ENCODE measurements at places on chromosomes 7 and 10.

- DNase-seq, result peak; percentile 75
Measured at GRCh38 chr10:102229810-102230263, 3.7 kb downstream of the ELOVL3 start.

- peak; percentile 61 for DNase-seq
Measured at GRCh38 chr10:48517911-48518811, 86.7 kb downstream of the ARHGAP22 start.

GRCh38 chr7:6422926-6423632 lies 24.7 kb downstream of the DAGLB start:
- DNase-seq, result no peak

DNA sequence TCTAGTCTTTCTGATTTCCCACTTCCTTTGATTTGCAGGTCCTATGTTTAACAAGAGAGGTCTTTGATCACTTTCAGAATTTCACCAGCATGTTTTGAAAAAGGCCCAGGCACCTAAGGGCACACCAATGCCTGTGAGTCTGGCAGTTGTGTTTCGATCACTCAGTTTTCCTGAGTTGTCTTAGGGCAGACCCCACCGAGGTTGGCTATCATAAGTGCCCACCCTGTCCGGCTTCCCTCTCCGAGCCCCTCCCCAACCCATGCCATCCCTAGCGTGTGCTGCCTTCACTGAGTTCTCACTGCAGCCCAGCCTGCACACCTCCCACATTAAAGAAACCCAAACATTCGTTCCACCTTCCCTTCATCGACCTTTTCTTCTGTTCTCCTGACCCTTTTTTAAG lies 257.9 kb downstream of the GRID1 start:
- DNase-seq, result no peak

DNA sequence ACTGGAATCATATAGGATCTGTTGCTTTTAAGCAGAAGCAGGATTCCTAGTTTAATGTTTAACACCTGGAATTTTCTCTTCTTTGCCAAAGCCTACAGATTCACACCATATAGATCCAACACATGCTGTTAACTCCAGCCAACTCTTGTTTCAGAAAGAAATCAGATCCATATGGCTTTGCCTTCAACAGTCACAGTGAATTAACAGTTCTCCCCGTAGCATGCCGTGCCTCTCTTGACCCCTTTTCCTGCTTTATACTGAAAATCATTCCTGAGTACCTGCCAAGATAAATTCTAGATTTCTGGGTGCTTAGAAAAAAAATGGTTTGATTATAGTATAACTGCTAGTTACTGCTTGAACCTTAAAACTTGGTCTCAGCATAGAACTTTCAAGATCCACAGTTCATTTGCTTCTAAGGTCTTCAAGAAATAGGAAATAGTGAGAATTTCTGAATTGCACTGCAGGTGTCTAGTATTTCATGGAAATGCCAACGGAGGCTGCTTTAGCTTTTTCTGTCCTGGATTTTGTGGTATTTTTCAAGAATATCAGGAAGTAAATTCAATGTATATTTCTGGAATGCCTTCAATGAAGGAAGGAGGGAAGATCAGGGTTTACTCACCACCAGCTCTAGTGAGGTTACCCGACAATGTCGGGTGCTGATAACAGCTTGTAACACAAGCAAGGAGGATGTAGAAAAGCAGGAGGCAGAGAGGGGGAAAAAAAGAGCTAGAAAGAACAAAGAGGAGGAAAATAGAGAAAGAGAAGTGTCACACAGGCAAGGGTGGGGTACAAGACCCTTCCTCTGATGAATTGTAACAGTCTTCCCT lies 6.6 kb downstream of the AASS start:
- no peak for DNase-seq

Measured in lower leg skin (tissue), 4 donors.